ENCODE measurements at places on chromosomes 2 and 18.
A peak's percentile ranks its signal among the peaks of the same experiment; 100 is the strongest.

GRCh38 chr2:696463-696862, 19.3 kb upstream of the TMEM18 start:
- DNase-seq: no peak

- no peak for DNase-seq
These were observed 153.5 kb downstream of the MYCN start for GRCh38 chr2:16093639-16094529.

GRCh38 chr2:241156971-241157441, 6.7 kb downstream of the PPP1R7 start:
- no peak for DNase-seq

DNA sequence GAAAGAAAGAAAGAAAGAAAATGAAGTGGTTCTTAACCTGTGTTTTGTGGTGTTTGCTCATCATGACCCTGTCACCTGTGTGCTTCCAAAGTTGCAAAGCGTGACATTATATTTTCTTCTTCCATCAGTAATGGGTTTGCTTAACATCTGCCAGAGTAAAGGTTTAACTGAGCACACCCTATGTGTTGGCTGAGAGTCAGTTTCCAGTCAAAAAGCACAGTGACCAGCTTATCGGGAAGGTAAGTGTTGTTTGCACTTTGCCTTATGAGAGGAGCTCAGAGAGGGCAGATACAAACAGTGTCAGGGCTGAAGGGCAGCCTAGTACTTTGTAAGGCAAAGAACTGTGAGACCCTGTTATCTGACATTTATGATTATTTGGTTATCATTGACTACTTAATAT, 406.2 kb upstream of the CWC22 start:
- DNase-seq: no peak

- DNase-seq: no peak
These were observed 39.4 kb downstream of the MYOM1 start for GRCh38 chr18:3180325-3180724.

DNA sequence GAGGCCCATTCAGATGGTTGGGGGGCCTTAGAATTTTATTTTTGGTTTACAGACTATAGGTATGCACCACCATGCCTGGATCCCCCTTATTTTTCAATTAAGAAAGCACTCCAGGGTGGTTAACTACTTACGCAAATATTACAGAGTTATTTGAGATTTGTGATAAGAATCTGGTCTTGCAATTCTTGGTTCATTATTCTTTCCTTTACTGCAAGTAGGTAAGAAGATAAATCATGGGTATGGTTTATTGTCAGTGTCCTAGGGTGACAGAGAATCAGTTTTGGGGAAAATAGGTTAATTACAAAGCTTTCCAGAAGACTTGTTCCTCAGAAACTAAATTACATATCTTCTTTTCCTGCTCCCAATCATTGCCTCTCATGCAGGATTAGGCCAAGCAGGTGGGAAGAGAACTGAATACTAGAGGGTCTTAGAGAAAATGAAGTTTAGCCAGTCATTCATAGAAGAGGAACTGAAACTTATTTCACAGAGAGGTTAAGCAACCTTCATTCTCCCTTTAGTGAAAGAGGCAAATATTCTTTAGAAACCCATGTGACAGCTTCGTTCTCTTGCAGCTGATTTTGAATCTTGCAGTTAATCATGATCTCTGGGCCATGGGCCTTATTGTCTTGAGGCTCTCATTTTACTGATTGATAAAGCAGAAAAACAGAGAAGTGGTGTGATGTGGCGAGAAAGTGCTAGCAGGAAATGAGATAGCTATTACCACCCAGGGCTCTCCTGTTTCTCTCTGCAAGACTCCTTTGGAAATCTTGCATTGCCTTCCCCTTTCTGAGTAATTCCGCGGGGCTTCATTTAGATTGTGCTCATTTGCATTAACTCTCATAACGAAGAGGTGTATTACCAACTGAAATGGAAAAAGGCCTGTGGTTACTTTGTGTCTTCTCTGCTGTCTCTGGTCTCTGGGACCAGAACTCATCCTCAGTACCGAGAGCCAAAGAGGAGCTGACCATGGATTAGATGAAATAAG, 44.8 kb upstream of the ARHGAP25 start:
- no peak for DNase-seq

GRCh38 chr2:148819019-148819585, 55.9 kb upstream of the KIF5C start:
- no peak for DNase-seq

- DNase-seq: no peak
These were observed 39.5 kb upstream of the CERS6 start for GRCh38 chr2:168416555-168416954.

GRCh38 chr2:25699216-25699615, 25.8 kb upstream of the DTNB start:
- DNase-seq: no peak

- DNase-seq: no peak
These were observed 66.6 kb downstream of the PHLPP1 start for GRCh38 chr18:62781893-62782292.

DNA sequence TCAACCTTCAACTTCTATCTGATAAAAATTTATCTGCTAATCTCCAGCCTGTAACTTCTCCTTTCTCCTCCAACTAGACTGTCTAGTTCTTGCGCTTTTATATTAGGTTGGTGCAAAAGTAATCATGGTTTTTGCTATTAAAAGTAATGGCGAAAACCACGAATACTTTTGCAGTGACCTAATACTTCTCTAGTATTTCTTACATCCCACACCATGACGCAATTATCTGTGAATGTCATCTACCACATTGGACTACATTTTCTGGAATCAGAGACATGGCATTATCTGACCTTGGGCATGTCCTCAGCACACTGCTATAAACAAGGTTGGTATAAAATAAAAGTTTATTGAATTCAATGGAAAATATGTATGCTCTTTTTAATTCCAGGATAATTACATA, 370.2 kb upstream of the LYPD1 start:
- DNase-seq: no peak

- no peak for DNase-seq
These were observed 236.8 kb downstream of the SATB2 start for GRCh38 chr2:199220920-199221319.

DNA sequence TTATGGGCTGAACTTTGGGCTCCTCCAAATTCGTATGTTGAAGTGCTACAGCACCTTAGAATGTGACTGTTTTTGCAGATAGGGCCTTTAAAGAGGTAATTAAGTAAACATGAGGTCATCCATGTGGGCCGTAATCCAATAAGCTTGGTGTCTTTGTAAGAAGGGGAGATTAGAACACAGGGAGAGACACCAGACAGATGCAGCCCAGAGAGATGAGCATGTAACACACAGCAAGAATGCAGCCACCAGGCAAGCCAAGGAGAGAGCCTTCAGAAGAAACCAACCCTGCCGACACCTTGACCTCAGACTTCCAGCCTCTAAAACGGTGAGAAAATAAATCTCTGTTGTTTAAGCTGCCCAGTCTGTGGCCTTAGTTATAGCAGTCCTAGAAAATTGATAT, 74.3 kb downstream of the HRH4 start:
- DNase-seq: no peak

DNA sequence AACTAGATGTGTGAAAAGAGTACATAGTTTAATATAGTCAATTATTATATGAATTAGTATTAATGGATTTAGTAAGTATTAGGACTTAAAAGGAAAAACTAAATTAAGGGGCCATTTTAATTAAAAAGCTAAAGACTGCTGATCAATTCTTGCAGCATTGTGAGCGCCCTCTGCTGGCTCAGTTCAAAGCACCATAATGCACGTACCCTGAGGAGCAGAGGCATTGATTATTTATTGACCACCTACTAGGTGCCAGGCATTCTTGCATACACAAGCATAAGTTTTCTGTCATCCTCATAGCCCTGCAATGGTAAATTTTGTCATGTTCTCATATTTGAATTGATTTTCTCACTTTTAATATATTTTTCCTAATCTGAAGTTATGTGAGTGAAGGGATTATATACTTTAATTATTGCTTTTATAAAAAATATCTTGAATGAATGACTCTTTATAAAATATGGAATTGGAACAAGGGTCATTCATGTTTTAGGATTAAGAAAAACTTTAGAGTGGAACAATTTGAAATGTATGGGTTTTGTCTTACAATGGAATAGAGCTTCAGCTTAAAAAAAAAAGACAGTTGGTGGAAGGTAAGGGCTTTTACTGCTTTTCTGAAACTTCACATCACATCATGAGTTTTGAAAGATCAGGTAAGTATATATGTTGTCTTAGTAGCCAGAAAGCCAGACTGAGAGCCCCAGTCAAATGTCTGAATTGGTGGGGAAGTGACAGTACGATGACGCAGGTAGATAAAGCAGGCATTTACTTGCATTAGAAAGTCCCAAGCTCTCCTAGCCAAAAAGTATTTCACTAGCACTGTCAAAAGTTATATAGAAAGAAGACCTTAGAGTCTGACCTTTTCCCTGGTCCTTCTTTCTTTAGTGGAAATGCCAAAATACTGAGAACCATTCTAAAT, 9.7 kb downstream of the ITGA4 start:
- peak; percentile 84 for DNase-seq

GRCh38 chr18:12376034-12376753, 833 bp downstream of the AFG3L2 start:
- peak; percentile 46 for DNase-seq

- no peak for DNase-seq
These were observed 97.3 kb downstream of the ICOS start for GRCh38 chr2:204033611-204034495.

GRCh38 chr2:241063093-241063551, 39.0 kb downstream of the MTERF4 start:
- no peak for DNase-seq

- DNase-seq: no peak
These were observed at the start of gene GALNT13 for GRCh38 chr2:153871231-153872221. GALNT13 (plus strand) TSS chr2:153871922.

DNA sequence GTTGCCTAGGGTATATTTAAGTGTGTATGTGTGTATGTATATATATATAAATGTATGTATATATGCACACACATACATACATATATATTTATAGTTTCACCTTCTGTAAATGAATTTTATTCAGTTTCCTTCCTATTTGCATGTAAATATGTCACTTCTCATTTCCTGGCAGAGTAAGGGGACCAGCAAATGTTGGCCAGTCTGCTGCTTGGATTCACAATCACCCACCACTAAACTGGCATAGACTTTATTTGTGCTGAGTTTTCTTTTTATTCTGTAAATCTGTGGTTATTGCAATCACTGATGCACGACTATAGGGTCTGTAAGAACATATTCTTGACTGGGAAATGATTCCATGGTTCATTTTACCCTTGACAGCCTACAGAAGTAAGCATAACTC, 640.4 kb upstream of the FAM98A start:
- no peak for DNase-seq

DNA sequence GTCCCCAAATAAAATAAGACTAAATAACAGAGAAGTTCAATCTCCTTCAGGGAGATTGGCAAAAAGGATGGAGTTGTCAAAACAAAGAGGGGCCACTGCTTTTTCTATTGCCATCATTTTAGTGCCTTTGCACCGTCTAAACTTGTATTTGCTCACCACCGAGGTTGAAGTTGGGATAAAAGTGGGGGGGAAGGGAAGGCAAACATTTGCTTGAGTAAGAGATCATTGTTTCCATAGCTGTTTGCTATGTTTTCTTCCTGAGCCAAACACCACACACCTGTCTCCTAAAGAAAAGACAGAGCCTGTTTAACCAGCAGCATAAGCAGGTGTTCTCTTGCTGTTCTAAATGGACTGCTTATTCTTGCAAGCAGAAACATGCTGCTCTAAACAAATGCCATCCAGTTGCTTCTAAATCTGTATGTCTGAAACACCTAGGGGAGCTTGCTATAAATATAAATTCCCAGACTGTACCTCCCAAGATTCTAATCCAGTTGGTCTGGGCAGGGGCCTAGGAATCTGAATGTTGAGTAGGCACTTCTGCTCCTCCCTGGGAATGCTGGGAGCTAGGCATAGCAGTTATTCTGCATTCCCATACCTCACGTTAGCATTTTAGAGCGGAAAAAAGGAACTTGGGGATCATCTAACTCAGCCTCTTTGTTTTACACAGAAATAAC, 179.4 kb upstream of the ARL4C start:
- DNase-seq: no peak

GRCh38 chr2:104932243-104932642, 78.3 kb downstream of the POU3F3 start:
- DNase-seq: no peak

GRCh38 chr2:234098681-234099080, 48.2 kb downstream of the SPP2 start:
- no peak for DNase-seq

- no peak for DNase-seq
These were observed 29.6 kb downstream of the ARHGAP15 start for GRCh38 chr2:143158551-143159485.

GRCh38 chr2:127605691-127606263, 40.2 kb upstream of the GPR17 start:
- DNase-seq: no peak

GRCh38 chr2:622357-622756, 54.8 kb downstream of the TMEM18 start:
- DNase-seq: no peak

GRCh38 chr2:96359866-96360265, 24.3 kb downstream of the NCAPH start:
- DNase-seq: no peak

Measured in hematopoietic multipotent progenitor cell treated with erythropoietin and hydrocortisone succinate and interleukin-3 and kit ligand, for 15 days (in vitro differentiated cells).